ENCODE measurements at places on chromosomes 4 and X.

- DNase-seq: no peak
Measured at GRCh38 chr4:74682567-74683359, 111.6 kb downstream of the BTC start.

- no peak for DNase-seq
Measured at GRCh38 chr4:184142121-184143000, 75.3 kb downstream of the ENPP6 start.

DNA sequence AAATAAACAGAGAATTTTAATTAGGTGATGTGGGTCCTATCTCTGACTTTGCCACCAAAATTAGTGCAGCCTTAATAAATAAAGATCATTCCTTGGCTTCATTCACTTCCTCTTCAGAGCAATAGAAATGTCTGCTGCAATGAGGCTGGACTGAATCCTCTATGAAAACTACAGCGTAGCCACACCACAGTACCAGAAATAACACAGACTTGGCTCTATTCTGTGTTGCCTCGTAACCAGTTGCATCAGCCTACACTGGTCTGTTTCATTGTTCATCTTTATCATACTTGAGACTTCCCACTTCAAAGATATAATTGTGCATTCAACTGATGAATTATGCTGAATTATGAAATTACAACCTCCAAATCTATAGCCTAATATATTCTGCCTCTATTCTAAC lies 15.8 kb downstream of the GLRA3 start:
- DNase-seq: no peak

GRCh38 chrX:136765821-136766356 lies 14.8 kb downstream of the ARHGEF6 start:
- DNase-seq: no peak

DNA sequence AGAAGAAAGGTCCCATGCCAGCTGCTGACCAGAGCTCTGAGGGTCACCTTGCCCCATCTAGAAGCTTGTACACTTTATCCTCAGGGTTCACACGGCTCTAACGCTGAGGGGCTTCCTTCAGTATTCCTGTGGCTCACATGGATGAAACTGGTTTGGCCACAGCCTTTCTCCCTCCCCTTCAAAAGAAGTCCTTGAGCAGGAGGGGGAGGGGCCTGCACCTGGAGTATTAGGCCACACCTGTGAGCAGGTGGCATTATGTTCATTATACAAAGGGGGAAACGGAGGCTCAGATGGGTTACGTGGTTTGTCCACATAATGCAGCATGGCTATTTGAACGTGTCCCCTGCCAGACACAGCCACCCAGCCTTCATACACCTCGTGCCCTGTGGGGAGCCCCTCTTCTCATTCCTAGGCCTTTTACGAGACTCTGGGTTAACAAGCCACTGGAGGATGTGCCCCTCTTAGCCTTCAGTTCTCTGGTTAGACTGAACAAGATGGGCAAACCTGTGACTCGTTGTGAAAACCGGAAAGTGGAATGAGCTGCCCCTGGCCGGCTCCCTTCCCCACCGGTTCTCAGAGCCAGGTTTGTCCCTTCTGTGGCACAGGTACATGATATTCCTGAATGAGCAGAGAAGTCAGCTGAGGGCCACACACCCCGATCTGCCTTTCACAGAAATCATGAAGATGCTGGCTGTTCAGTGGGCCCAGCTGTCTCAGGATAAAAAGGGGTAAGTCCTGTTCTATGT lies 27.2 kb upstream of the JAKMIP1 start:
- no peak for DNase-seq

DNA sequence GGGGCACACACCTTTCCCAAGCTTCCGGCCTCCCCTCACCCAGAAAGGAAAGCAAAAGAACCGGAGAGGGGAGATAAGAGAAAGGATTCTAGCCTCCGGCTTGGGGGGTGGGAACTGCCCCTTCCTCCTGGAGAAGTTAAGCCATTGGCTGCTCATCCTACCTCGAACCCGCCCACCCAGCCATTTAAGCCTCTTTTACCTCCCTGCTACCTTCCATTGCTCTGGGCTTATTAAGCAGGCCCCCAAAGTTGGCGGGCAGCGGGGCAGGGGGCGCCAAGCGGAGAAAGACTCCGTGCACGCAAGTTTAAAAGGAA lies 2.3 kb downstream of the MAML3 start:
- peak; percentile 79 for DNase-seq

GRCh38 chr4:172813359-172813923 lies 355.2 kb upstream of the GALNT7 start:
- no peak for DNase-seq

DNA sequence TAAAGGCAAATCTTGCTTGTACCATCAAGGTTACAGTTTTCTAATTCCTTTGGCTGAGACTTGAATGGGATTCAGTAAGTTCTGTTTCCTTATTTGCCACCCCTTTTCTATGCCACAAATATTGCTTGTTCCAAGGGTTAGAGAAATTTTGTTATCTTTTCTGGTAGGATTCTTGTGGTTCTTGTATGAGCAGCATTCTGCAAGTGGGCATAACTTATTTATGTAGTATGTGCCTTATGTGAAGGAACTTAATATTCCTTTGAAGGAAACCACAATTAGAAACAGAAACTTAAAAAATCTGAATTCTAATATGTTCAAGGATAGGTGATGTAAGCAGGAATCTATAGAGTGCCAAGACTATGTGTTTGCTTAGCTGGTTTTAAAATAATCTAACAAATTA lies 53.1 kb upstream of the TSPAN5 start:
- DNase-seq: no peak

- DNase-seq: no peak
Measured at GRCh38 chr4:185845966-185846365, 34.0 kb upstream of the SORBS2 start.

GRCh38 chr4:52103319-52103718 lies 52.2 kb downstream of the SPATA18 start:
- DNase-seq: no peak

DNA sequence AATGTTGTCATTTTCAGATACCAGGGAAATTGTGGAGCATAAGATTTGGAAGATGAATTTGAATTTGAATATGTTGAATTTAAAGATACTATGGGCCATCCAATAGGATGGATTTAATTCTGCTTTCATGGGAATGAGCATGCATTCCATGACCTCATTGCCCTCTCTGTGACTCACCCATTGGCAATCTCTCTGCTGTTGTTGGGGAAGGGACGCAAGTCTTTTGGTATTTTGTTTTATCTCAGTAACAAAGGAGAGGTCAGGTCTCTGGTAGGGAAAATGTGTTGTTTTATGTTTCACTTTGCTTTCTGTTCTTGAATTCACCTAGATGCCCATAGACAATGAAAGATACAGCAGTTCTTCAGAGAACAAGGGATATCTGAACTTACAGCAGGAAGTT lies 42.1 kb upstream of the MAGEA4 start:
- DNase-seq: no peak

DNA sequence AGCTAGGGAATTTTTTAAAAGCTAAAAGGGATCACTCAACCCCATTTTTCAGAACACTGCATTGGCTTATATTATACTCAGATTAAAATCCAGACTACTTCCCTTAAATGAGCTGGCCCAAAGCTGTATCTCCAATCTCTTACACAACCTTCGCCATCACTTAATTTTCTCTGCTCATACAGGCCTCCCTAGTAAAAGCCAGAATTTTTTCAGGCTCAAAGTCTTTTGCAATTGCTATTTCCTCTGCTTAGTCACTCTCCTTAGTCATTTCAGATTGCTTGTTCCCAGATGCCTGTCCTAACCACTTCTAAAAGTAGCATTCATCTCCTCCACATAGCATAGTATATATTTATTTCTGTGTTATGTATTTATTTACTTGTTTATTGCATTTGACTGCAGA lies 1587.9 kb upstream of the ADGRL3 start:
- DNase-seq: no peak

- no peak for DNase-seq
Measured at GRCh38 chr4:609400-610050, 15.8 kb upstream of the PDE6B start.

GRCh38 chrX:24925430-24925829 lies 90.3 kb downstream of the ARX start:
- DNase-seq: no peak

DNA sequence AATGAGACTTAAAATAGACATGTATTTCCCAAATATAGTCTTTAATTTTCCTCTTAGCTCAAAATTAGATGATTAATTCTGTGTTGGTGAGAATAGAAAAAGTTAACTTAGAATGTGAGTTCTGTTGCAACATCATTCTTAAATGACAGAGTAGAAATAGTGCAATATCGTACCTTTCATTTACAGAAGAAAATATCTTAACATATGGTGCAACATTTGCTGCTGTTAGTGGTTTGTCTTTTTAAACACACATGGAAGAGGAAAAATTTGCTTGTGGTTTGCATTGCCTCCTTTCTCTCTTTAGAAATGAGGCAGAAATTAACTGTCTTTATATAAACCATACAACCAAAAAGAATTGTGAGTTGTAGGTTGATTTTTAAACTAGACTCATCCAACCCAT lies 39.3 kb upstream of the FHDC1 start:
- no peak for DNase-seq

DNA sequence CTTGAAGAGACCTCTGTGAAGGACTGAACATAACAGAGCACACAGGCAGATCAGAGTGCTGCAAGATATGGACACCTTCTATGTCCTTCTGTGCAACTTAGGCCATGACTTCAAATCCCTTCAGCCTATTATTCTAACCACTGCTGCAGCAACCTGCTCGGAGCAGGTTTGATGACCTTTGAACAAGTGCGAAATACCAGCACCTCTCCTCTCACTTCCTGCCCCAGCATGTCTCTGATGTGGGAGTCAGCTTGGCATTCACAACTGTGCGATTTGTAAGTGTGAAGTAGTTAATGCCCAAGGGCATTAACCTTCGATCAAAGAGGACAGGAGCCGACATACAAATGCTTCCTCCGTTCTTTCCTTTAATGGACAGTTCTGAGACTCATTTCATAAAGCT lies 1.6 kb upstream of the EXOC1 start:
- DNase-seq: no peak

- no peak for DNase-seq
Measured at GRCh38 chr4:102717448-102718092, 43.2 kb downstream of the MANBA start.

DNA sequence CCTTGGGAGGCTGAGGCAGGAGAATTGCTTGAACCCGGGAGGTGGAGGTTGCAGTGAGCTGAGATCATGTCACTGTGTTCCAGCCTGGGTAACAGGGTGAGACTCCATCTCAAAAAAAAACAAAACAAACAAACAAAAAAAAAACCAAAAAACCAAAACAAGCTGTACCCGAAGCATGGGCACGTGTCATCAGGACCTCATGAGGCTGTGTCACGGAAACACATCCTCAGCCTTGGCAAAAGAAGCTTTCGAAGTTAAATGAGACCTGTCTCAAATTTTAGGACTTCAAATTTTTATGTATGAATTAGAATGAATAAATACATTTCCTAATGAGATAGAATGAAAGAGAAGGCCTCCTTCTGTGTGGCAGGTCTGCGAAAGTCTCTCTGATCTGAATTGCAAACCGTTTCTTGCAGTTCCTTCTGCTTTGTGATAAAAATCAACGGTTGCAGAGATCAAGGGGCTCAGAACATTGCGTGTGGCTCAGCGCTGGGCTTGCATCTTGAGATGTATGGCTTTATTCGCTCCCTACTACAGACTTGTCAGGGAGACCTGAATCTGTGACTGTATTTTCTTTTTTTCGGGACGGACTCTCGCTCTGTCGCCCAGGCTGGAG lies 19.5 kb upstream of the CRLF2 start:
- no peak for DNase-seq

- no peak for DNase-seq
Measured at GRCh38 chr4:46123913-46124755, at the start of gene GABRG1. GABRG1 (minus strand) TSS chr4:46124054; CDS start chr4:46123913, 141 bp downstream.

DNA sequence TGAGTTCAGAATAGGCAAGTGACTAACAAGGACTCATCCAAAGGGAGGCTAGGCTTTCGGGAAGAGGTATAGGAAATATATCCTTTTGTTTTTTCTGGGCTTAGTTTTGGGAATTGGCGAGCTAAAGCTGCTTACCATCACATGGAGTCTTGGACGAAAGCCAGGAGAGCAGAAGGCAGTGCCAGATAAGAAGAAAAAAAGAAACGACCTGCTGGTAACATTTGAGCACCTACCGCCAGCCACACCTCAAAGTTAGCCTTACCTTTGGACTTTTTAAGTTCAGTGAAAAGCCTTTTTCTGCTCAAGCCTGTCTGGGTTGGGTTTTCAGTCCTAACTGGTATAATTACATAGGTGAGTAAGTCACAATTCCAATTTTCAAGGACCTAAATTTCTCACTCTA lies 85.1 kb upstream of the LCORL start:
- no peak for DNase-seq

DNA sequence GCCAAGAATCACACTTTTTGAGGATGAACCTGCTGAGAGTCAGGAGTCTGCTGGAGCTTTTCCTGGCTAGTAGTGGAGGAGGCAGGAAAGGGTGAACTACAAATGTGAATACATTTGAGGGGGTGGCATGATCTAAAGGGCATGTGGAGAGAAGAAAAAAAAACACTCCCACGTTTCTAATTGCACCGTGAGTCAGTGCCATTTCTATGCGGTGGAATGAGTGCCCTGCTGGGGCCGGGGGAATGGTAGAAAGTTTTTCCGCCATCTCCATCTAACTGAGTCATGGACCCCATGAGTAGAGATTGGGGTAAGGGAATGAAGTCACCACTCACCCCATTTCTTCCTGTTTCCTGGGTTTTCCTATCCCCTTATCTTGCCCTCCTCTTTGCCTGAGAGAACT lies 19.8 kb downstream of the BEX3 start:
- no peak for DNase-seq

DNA sequence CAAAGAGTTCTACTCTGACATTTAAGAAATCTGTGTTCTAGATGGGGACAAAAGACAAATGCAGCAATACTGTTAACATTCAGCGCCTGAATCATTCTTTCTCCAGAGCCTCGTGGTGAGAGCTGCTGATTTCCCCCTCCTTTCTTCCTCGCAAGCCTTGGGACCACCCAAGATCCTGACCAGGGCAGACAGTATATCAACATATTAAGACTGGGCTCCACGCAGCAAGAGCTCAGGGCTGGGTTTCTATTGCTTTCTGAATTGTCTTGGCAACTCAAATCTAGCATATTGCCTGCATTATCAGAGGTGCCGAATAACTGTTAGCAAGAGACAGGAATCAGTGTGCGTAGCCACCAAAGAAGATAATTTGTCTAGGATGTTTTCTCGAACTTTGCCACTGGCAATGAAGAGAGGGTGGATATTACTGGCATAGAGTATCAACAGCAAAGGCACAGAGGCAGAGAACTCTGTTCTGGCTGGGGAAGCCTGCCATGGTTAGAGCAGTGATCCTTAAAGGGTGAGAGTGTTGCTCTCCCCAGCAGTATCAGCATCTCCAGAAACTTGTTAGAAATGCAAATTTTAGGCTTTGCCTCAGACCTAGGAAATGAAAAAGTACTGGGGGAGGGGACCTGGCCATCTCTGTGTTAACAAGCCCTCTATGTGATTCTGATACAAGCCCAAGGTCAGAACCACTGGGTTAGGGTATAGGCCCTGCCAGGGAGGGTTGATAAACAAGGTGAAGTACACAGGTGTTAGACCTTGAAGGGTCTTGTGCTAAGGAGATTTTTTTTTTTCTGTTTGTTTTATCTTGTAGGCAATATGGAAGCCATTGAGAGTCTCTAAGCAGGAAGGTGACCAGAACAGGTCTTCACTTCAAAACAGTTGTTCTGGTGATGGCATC lies 46.2 kb upstream of the MID1IP1 start:
- DNase-seq: no peak

All from mesothelial cell of epicardium (in vitro differentiated cells).